ENCODE measurements at places on chromosomes 11 and 22.

DNA sequence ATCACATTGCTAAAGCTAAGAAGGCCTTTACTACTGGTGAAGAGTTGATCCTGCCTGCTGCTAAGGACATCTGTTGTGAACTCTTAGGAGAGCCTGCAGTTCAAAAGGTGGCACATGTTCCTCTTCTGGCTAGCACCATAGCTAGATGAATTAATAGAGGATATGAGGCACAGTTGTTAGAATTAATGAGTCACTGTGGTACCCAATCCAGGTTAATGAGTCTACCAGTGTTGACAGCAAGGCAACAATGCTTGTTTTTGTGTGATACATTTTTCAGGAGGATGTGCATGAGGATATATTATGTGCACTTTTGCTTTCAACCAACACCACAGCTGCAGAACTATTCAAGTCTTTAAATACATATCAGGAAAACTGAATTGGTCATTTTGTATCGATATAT lies 12.0 kb downstream of the C11orf58 start:
- no peak for DNase-seq

GRCh38 chr11:36412781-36413383 lies 97.2 kb downstream of the TRAF6 start:
- DNase-seq = no peak

DNA sequence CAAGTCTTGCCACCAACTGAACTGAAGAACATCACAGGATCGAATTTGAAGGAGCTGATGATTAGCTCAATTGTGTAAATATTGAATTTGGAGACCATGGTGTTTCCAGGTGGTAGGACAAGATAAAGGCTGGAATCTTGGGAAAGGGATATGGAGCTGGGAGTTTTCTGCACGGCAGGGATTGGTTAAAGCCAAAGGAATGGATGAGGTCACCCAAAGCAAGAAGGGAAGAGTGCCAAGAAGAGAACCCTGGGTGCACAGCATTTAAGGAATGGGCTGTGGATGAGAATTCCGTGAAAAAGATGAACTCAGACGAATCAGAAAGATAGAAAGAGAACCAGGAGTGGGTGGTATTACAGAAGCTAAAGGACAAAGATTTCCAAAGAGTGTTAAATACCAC lies 29.4 kb upstream of the RRAS2 start:
- DNase-seq = no peak

GRCh38 chr11:118042141-118042540 lies 34.7 kb upstream of the TMPRSS4 start:
- DNase-seq = no peak

DNA sequence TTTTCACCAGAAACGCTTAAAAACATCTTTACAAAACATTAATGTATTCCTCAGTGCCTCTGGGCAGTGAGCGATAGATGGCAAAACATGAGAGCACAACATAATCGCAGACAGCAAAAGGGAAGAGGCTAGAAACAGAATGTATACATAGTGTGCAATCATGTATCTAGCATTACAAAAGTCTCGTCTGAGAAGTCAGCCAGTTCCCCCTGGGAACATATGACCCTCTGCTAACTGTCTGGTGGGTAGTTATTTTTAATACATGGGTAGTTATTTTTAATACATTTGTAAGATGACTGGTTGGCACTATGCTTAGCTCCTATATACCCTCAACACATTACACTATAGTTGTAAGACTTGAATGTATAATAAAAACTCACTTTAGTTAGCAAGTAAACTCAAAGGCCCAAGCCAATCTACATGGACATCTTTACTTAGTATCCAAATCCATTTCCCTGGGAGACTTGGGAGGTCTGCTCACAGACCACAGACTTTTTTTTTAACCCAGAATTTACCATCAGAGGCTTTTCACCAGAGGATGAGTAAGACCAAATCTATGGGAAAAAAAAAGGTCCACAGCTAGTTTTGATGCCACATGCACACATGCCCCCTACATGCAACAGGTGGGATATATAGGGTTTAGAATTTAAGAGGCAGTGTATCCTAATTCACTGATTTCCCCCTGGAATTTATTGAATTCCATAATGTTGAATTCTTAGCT lies 71.7 kb downstream of the AMBRA1 start:
- no peak for DNase-seq

DNA sequence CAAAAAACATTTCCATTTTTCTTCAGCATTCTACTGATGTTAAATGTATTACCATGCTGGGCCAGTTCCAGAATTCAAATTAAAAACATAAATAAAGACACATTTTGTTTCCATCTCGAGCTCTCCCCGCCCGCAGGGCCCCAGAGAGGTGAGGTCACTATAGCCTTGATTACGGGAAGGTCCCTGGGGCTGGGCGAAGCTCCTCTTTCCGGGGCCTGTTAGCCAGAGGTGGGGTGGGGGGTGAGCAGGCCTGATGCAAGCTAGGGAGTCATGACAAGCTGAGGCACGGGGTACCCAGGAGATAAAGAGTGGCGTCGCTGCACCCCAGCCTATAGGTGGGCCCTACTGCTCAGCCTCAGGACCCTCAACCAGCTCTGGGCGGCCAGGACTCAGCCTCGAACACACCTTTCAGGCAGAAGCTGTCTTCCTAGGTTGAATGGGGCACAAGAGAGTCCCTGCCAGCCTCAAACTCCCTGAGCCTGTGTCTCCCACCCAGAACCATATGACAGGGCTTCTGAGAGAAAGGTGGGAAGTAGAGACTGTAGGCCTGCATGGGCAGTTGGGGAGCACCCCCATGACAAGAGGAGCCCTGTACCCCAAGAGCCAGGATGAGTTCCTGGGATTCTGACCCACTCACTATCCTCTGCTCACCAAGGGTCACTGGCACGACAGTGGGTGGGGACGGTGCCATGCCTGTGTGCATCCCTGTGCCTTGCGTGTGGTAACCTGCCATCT lies 34.8 kb downstream of the KCNQ1OT1 start:
- DNase-seq = no peak

DNA sequence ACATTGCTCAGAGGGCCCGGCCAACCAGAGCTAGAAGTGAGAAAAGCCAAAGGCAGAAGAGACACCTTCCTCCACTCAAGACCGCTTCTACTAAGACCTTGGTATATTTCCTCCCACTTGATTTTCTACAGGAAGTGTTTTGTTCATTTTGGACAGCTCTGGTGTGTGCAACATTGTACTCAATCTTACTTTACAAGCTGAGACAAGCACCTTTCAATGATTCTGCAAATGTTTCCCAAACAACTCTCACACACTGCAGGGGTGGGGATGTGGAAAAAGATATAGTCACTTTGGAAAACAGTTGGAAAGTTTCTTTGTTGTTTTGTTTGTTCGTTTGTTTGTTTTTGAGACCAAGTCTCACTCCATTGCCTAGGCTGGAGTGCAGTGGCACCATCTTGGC lies 15.7 kb downstream of the MYO18B start:
- no peak for DNase-seq

GRCh38 chr11:87325490-87325872 lies 287.7 kb downstream of the TMEM135 start:
- DNase-seq = no peak

DNA sequence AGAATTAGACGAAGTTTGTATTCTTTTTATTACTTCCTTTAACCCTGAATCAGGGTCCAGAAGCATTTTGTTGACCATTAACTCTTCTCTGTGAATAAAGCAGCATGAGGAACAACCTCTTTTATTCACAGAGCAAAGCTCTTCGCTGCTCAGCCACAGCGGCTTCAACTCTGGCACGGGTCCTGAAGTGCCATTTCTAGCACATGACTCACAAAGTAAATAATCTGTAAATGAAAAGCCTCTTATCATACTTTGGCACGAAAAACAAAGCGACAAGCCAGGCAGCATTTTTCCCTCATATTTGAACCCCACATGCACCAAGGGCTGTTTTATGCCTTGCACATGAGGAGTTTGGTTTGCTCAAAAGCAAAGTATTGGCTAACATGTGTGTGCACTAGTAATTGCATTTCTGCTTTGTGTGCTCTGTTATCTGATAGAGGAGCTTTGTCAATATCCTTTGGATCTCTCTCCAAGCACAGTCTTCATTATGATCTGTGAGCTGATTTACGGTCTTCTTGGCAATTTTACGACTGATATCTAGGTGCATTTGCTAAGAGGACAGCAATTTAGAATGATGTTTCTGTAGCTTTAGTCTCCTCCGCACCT lies 33.0 kb upstream of the APOBEC3A start:
- DNase-seq = no peak

GRCh38 chr22:23184764-23185113 lies 4.4 kb downstream of the BCR start:
- DNase-seq = no peak

GRCh38 chr11:68150037-68150436 lies 28.8 kb upstream of the CHKA start:
- no peak for DNase-seq

GRCh38 chr11:93166194-93166593 lies 31.6 kb downstream of the SLC36A4 start:
- DNase-seq = peak; percentile 3

- no peak for DNase-seq
Observed at GRCh38 chr11:79150320-79150719, 290.5 kb downstream of the TENM4 start.

Measured in GM12865 (cell line).